NCI-H774 (cell line): ENCODE measurements at places on chromosomes 7 and 10.

DNA sequence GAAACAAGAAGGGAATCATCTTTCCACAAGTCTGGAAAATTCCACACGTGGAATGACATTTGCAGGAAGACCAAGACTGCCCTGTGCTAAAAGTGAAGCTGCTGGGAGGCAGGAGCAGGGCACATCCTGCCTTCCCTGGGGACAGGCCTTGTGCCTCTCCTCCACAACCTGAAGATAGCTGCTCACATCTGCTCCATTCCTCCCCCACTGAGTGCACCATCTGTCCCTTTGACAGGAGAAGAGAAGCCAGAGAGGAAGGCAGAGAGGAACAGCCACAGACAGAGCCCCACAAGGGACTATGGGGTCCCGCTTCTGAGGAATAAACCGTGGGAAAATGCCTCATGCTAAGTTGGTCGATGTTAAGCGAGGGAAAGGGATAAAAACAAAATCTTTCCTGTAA lies 15.9 kb upstream of the FAM171A1 start:
- DNase-seq: no peak

DNA sequence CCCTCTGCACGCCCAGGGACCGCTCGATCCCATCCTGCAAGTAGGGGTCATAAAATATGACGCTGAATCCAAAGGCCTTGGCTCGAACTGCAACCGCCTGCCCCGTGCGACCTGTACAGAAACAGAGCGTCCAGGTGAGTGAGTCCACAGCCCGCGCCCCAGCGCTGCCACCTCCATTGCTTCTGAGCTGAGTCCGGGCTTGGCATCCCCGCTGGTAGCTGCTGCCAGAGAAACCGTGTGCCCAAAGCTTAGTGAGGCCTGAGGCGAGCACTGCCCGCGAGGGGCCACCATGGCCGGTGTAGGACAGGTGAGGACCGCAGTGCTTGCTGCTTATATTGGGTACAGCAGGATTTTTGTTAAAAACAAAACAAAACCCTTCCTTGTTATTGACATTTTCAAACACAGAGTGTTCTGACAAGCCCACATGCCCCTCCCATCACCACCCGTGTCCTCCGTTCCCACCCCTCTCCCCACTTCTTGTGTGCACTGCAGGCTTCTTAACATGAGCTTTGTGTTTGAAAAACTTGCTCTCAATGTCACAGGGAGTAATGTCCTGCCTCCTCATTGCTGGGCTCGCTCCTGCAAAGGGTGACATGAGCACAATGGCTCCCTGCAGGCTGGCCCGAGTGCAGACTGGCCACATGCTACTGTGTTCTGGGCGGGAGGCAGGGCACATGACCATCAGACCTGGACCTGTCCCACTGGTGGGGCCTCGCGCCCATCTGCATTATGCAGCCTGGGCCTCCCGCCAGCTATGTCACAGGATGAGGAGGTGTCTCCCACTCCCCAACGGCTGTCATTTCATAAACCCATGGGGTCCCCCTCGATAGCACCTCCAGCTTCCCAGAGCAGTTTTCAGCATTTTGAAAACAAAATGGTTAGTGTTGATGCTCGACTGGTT lies 52.9 kb downstream of the ZRANB1 start:
- DNase-seq: no peak

DNA sequence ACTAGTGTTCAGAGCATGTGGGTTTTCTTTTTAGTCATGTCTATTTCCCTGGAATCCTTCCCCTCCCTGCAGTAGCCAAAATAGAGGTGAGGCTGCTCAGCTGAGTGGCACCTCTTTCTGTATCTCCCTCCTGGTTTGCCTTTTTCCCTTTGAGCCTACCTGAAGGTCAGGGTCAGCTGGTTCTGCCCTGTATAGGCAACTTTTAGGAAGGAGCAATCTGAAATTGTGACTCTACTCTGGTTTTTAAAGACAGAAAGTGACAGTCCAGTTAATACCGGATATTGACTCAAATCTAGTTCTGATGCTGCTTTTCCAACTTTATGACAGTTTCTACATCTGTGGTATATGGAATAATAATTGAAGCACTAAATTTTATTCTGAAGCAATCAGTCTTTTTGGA lies 26.0 kb downstream of the CCM2 start:
- no peak for DNase-seq

GRCh38 chr10:54772468-54773122 lies 28.4 kb downstream of the PCDH15 start:
- DNase-seq: no peak

DNA sequence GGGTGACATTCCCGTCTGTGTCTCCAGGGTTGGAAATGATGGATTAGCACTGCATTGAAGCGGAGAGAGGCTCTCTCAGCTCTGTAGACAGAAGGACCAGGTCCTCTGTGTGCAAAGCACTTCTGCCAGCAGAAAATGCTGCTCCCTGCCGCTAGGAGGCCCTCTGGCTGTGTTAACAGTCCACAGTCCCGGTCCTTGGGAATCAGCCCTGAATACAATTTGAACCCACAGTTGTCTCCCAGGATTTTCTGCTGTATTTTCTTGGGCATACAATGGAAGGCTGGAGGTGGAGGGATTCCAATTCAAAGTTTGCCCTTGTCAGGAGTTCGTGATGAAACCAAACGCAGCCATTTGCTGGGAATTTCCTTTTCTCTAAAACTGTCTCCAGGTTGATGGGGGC lies 205.2 kb downstream of the GLRX3 start:
- no peak for DNase-seq

- DNase-seq: no peak
Measured at GRCh38 chr7:159001811-159002210, 142.9 kb downstream of the VIPR2 start.

GRCh38 chr7:157807510-157807909 lies 470.7 kb downstream of the DNAJB6 start:
- no peak for DNase-seq

GRCh38 chr7:130277763-130278643 lies 11.3 kb downstream of the CPA2 start:
- no peak for DNase-seq

DNA sequence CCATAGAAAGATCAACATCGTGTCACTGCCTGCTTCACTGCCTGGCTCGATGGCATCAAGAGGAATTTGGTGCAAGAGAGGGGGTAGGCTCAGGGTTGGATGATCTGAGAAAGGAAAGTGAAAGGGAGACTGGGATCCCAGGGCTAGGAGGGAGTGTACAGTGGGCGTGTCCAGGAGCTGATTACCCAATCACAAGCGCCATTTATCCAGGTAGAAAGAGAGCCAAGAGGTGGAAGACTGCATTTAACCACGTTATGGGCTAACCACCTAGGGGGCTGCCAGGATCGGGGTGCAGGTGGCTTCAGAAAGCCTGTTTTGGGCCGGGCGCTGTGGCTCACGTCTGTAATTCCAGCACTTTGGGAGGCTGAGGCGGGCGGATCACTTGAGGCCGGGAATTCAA lies 10.3 kb downstream of the PODXL start:
- DNase-seq: no peak
